Iris pigment epithelial cell (primary cell): ENCODE measurements at places on chromosomes 12 and 14.

- DNase-seq = no peak
Observed at GRCh38 chr14:55450539-55450938, 10.1 kb upstream of the TBPL2 start.

GRCh38 chr14:68111853-68112270, 292.3 kb downstream of the RAD51B start:
- no peak for DNase-seq

DNA sequence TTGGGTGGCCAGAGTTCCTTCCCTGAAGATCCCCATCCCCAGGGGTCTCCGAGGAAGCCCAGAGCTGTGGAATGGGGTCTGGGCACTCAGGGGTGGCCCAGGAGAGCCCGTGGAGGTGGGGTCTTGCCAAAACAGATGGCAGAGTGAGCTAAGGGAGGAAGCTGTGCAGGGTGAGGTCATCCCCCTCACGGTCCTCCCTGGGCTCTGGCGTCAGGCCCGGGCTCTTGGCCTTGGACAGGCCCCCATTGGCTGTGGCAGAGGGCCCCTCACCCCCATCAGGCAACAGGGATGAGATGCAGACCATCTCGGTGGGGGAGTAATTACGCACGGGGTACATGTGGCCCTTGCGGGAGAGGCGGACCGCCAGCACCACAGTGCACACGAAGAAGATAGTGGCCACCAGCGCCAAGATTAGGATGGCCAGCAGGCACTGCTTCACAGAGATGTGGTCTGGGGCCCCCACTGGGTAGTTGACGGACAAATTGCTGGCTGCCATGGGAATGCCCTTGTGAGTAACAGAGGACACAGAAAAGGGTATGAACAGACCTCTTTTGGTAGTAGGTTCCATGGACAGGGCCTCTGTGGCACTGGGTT, 10.7 kb downstream of the SELPLG start:
- DNase-seq = no peak

DNA sequence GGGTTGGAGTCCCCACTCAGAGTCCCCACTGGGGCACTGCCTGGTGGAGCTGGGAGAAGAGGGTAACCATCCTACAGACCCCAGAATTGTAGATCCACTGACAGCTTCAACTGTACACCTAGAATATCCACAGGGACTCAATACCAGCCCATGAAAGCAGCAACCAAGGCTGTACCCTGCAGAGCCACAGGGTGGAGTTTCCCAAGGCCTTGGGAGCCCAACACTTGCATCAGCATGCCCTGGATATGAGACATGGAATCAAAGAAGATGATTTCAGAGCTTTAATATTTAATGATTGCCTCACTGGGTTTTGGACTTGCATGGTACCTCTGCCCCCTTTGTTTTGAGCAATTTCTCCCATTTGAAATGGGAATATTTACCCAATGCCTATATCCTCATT, 80.4 kb downstream of the RASSF9 start:
- no peak for DNase-seq

GRCh38 chr14:94005324-94006073, 8.4 kb downstream of the CCDC197 start:
- peak; percentile 24 for DNase-seq

DNA sequence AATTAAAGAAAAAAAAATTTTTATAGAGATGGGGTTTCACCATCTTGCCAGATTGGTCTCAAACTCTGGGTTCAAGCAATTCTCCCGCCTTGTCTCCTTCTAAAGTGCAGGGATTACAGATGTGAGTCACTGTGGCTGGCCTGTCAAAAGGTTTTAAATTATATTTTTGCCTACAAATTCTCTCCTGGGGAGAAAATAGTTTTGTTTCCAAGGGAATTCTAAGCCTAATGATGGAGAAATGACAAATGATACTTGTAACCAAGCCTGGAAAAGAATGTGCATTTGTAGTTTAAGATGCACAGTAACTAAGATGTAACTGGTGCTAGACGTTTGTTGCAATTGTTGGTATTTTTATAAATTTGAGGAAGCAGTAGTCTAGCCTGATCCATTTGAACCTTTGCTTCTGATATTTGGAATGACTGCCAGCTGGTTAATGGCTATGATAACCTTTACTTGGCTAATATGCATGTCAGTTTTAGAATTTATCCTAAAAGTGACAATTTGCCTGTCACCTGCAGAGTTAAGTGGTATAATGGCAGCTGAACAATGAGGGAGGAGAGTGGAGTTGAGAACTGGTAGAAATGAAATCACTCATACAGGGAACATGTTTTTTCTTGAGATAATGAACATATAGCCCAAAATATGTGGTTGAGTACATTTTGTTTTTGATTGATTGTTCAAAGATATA, 148.0 kb downstream of the FUT8 start:
- DNase-seq = peak; percentile 3

- no peak for DNase-seq
Observed at GRCh38 chr12:132354211-132354981, 25.0 kb upstream of the GALNT9 start.

- no peak for DNase-seq
Observed at GRCh38 chr12:115541891-115542421, 735.5 kb downstream of the MED13L start.

DNA sequence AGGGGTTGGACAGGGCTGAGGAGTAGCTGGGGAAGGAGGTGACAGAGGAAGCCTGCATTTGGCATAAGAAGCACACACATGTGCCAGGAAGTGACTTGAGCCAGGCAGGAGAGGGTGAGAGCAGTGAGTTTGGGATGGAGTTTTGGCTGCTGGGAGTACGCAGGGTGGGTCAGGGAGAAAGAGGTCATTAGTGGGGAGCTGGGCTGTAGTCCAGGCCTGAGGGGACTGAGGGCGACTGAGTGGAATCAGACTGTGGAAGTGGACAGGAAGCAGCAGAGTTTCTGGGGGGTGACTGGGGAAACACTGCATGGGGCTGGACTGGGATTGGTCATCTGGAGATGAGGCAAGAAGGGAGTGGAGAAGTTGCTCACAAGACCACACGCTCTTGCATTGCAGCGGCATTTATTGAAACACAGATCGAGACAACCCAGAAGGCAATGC, 7.6 kb downstream of the KRT85 start:
- DNase-seq = no peak

DNA sequence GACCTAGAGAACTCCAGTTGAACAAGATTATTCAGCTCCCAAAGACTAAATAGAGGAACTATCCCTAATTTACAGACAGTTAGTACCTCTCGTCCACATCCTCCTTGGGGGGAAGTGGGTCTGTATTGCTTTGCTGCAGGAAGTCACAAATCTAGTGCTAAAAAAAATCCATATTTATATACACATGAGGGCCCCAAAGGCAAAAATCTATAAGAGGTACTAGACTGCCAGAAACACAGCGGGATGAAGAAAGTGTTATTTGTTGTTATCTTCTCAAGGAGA, 190.1 kb downstream of the TTC8 start:
- DNase-seq = no peak

GRCh38 chr12:130680451-130680990, 35.6 kb downstream of the RIMBP2 start:
- DNase-seq = no peak

DNA sequence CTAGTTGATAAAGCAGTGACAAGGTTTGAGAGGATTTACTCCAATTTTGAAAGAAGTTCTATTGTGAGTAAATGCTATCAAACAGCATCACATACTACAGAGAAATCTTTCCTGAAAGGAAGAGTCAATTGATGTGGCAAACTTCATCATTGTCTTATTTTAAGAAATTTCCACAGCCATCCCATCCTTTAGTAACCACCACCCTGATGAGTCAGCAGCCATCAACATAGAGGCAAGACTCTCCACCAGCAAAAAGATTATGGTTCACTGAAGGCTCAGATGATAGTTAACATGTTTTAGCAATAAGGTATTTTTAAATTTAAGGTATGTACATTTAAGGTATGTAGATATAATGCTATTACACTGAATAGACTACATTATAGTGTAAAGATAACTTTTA, 122.1 kb upstream of the ARHGAP5 start:
- peak; percentile 48 for DNase-seq

DNA sequence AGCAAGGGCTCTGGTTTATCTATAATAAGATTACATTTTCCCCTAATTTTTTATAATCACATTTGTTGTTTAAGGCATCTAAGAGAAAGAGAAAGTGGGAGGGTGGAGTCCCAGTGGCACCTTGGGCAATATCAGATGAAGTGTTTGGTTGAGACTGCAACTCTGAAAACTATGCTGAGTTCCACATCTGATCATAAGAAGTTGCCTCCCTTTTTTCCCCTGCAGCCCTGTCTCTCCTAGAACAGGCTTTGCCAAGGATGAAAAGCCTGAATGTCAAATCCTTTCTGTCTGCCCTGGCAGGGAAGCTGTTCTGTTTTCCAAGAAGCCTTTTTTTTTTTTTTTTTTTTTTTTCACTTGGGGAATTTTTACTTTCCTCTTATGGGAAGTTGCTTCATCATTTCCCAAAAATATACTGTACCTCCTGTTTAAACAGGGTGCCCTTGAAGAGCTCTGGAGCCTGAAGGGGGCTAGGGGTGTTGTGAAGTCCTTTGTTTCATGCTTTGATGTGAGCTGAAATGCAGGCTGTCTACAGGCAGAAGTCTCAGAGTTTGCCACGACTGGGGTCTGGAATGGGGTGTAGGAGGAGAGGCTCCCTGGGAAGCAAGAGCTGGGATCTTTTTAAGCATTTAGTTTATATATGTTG, 71.3 kb downstream of the SUSD6 start:
- peak; percentile 34 for DNase-seq

GRCh38 chr12:43750814-43751213, 7.8 kb downstream of the PUS7L start:
- no peak for DNase-seq

DNA sequence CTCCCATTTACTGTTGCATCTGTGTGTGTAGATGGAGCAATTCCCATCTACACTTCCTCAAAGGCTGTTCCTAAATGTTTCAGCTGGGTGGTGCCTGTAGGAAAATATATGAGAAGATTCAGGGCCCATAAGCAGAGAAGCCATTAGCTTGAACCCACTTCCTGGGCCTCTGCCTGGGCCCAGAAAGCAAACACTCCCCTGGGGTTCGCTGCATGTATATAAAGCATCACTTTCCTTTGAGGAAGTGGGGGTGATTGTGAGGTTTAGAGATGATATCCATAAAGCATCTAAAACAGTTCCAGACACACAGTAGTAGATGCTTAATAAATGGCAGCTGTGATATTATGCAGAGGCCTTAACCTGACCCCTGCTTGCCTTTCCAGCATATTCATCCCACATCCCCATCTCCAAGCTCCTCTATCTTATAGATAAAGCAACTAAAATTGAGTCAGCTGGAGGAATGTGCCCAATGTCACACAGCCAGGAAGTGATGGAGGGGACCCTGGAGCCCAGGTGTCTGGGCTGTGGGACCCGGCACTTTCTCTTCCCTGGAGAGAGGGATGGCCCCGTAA, 280.0 kb upstream of the CRY1 start:
- DNase-seq = no peak

- DNase-seq = no peak
Observed at GRCh38 chr14:50083467-50084337, 32.7 kb downstream of the VCPKMT start.

- DNase-seq = no peak
Observed at GRCh38 chr12:40292788-40293429, 68.1 kb downstream of the LRRK2 start.
